ENCODE measurements at places on chromosomes 3 and 15.

- no peak for DNase-seq
These were observed 76.1 kb downstream of the TOP2B start for GRCh38 chr3:25588441-25589103.

DNA sequence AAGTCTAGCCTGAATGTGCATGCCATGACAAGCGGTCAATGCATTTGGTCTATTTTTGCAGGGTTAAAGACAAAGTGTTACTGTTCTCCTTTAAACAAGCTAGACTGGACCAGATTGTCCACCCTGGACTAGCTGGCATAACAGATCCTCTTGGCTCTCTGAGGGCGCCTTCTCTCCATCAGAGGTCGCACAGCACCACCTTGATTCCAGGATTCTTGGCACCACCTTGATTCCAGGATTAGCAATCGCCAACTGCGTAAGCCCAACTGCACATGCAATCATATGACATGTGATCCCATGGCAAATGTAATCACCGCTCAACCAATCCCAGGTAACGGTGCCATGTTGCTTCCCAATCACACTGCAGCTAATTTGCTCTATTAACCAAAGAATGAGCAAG, 98.6 kb downstream of the OXNAD1 start:
- no peak for DNase-seq

DNA sequence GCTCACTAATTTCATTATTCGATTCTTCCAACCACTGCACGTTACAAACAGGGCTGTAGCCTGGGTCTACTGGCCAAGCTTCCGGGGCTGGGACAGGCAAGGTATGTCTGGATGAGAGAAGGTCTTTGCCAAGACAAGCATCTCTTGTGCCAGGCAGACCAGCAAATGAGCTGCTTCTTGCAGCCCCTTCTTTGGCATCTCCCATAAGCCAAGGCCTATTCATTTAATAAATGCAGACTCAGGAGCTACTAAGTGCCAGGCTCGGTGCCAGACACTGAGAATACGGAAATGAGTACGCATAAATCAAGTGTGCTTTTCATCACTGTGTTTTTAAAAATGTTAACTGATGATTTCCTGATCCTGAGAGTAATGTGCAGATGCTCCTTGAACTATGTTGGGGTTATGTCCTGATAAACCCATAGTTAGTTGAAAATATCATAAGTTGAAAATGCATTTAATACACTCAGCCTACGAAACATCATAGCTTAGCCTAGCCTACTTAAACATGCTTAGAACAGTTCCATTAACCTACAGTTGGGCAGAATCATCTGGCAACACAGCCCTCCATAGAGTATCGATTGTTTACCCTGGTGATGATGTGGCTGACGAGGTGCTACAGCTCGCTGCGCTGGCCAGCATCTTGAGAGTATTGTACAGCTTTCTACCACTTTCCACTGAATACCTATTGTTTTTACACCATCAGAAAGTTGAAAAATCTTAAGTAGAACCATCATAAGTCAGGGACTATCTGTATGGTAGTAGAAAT, 135.0 kb upstream of the CTDSPL start:
- DNase-seq: no peak

DNA sequence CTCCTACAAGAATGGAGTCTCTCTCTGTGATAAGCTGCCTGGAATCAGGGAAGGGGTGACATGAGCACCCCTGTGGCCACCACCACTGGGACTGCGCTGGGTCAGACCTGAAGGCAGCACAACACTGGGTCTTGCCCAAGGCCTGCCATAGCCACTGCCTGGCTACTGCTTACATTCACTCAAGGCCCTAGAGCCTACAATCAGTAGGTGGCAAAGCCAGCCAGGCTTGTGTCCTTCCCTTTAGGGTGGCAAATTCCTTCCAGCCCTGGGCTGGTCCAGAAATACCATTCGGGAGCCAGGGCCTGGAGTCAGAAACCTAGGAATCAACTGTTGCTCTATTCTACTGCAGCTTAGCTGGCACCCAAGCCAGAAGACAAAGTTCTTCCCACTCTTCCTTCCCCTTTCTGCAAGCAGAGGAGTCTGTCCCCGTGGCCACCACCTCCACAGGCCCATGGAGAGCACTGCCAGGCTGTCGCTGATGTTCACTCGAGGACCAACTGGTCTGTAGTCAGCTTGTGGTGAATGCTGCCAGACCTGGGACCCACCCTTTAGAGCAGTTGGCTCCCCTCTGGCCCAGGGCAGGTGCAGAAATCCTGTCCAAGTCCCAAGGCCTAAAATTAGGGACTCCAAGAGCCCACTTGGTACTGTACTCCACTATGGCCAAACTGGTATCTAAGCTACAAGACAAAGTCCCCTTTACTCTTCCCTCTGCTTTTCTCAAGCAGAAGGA, 307.4 kb downstream of the THSD4 start:
- no peak for DNase-seq

DNA sequence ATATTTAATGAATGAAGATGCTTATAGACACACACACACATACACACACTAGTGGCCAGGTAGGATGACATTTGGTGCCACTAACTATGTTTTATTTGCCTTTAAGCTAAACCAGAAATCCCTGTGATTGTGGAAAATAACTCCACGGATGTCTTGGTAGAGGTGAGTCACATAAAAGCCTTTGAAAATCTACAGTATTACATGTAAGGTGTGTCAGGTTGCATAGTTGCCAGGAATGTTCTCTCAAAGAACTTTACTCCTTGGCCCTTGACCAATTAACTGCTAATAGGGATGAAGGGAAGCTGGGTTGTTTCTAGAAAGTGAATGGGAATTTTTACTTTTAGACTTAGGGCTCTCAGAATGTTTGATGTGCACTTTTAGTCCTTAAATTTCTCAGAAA, 9.9 kb downstream of the ZBED2 start:
- no peak for DNase-seq
